ENCODE measurements at places on chromosomes 3 and 15.

DNA sequence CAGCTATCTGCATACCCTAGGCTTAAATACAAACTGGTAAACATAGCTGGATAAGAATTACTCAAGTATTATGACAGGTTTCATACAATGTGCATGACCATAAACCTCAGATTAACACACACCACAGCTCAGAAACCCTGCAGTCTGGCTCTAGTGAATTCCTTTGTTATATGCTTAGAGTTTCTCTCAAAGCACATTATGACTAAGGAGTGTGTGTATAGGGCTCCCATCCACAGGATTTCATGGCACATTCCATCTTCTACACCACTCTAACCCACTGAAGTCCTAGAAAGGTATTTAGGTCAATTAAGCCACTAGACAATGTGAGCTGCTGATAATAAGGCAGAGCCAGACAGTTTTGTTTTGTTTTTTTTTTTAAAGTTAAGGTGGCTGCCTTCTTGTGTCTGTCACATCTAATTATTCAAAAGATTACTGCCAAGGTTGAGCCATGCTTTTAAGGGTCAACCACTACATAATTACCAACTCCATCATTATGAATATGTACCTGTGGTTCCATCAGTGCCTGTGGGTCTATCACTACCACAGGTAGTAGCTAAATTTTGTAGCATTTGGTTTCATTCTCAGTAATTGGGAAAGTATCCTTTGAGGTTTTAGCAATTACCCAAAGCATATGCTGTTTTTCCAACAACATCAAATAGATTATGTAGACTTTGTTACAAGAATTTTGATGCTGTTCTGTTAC is 107.0 kb downstream of the ALCAM start:
- DNase-seq: no peak

DNA sequence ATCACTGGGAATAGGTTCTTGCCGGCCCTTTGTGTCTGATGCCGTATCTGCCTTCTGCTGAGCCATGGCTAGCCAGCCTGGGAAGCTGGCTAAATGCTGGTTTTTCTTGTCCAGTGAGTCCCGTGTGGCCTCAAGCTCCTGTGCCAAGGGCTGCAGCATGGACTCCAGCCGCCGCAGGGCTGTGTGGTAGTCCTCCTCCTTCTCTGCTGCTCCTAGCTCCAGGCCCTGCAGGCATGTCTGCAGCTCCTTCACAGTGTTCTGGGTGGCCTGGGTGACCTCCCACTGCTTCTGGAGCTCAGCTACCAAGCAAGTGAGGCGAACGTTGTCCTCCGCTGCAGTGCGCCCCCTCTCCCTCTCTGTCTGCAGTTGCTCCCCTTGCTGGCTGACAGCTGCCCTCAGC is 24.9 kb downstream of the CXCR6 start:
- no peak for DNase-seq

DNA sequence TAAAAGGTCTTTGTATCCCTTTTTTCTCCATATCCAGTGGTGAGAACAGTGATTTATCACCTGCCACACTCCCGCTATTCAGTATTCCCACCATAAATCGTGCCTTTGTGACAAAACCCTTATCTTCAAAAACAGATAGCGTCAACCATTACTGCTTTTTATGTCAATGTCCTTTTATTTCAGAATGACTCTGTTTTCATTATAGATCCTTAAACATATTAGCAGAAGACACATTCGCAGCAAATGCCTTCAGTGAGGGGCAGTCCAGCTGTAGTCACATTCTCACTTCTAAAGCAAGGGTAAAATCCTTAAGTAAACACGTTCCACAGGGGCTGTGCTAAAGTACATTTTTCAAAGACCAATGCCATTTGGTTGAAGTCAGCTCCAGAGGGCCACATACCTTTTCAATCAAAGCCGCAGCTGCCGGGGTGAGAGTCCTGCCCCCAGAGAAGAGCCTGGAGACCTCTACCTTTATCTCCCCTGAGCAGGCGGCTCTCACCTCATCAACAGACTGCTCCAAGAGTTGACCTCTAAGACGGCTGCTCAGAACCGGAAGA is 53.4 kb downstream of the PDZRN3 start:
- no peak for DNase-seq

DNA sequence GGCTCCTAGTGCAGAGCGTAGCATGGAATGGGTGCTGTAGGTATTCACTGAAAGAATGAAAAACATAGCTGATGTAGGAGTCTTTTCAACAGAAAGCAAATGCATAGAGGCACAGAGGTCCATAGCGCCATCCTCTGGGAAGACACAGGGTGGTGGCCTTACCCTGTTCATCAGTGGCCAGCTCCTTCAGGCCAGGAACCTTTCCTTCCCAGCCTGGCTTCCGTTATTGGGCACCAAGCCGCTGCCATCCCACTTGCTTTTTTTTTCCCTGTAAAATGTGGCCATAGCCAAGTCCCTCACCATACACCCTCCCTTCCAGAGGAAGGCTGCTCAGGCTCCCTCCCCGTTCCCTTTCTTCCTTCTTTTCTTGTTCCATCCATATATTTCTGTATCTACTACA is 118.1 kb downstream of the ZNF621 start:
- DNase-seq: no peak

- DNase-seq: no peak
Observed at GRCh38 chr3:78066287-78066686, 1026.4 kb downstream of the ROBO2 start.

DNA sequence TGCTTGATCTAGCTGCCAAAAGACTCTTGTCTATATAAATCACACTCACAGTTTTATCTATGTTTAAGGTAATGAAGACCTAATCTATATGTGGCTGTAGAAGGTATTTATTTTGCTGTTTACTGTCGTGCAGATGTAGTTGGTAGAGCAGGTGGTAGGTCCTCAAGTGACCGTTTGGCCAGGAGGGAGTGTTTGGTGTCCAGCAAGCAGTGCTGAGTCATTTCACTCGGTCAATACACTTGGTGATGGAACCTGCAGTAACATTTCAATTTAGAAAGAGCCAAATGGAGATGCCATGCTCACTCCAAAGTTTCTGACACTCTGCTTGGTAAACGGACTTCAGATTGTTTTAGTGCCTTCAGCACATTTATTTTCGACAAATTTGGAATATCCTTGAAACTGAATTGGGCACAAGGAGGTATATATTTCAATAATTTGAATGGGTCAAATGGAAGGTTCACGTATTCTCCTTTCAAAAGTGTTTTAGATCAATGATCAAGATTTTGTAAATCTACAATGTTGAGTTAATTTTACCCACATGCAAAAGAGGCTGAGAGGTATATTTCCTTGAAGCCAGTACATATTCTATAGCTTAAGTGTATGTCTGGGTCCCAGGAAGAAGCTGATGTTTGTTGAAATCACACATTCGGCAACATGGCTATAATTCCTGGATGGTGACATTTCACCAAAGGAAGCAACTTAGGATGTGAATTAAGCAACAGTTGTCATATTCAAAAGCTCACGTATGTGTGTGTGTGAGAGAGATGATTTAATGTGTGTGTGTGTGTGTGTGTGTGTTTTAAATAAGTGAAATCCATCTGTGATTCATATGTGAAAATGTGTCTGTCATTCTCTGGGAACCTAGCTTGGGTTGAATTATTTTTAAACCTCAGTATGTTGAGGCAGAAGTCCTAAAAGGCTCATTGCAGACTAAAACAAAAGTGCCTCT is 7.7 kb upstream of the CX3CR1 start:
- DNase-seq: no peak

- no peak for DNase-seq
Observed at GRCh38 chr3:174431717-174432116, 427.4 kb upstream of the NAALADL2 start.

GRCh38 chr3:141684758-141685157 is 53.3 kb upstream of the RNF7 start:
- DNase-seq: no peak

GRCh38 chr3:128378631-128379347 is 87.9 kb downstream of the DNAJB8 start:
- no peak for DNase-seq

DNA sequence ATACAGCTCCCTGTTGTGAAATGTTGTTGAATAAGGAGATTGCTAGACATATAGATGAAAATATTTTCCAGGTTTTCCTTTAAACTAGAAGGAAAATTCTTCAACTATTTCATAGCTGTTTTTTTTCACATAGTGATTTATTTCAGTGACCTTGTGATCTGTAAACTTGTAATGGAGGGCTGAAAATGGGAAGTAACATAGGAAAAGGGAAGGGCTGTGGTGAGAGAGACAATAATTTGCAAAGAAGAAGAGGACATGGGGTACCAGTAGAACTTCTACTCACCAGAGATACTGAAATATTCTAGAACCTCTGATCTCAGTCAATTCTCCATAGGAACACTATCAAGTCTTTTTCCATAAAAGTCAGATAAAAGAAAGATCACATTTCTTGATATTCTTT is 60.4 kb downstream of the PLS1 start:
- no peak for DNase-seq

DNA sequence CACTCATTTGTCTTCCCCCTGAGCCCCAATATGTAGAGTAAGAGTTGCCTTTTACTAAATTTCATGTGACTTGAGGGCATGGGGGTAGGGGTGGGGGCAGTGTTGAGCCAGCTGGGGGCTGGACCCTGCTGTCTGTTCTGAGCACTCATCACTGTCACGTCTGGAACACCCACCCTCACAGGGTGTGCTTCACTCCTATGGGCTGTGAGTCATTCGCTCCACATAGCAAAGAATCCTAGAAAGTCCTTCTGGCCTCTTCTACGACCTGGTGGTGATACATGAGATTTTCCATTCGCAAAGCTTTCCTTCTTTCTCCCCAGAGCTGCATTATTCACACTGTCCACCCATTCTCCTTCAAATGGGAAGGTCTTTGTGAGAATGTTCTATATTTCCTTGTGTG is 43.6 kb upstream of the MGLL start:
- DNase-seq: no peak

GRCh38 chr3:61535826-61536225 is 25.5 kb upstream of the PTPRG start:
- no peak for DNase-seq

GRCh38 chr15:62901909-62902546 is 140.5 kb upstream of the TPM1 start:
- DNase-seq: no peak

DNA sequence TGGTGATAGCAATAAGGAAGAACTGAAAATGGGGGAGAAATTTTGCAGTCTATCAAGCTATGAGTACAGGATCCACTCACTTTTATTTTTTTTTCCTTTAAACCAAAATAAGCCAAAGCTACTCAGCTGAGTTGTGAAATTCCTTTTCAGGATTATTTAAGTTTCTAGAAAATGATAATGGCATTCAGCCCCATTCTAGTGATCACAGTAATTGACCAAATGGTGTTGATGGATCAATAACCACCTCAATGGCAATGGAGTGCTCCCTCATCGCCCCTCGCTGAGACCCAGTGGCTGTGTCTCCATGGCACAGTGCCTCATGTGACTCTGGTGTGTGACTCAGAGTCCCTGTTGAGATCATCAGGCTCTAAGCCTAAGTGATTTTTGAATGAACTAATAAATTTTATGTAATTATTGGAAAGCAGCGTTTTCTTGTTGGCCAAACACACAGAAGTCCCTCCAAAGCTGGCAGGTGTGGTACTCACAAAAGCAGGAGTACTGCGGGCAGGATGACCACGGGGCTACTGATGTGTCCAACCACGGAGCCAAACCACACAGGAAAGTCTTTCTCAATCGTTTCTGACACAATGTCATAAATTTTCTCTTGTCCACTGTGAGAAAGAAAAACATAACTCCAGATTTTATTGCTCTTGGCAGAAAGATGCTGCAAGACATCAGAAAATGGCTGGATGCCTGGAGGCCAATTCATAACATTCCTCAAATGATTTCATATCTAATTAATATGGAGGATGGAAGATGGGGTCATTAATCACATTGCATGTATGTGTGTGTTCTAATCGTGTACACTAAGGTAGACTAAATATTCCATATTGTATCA is 14.4 kb upstream of the STARD5 start:
- no peak for DNase-seq

- DNase-seq: no peak
Observed at GRCh38 chr3:197343656-197344408, 45.4 kb upstream of the DLG1 start.

DNA sequence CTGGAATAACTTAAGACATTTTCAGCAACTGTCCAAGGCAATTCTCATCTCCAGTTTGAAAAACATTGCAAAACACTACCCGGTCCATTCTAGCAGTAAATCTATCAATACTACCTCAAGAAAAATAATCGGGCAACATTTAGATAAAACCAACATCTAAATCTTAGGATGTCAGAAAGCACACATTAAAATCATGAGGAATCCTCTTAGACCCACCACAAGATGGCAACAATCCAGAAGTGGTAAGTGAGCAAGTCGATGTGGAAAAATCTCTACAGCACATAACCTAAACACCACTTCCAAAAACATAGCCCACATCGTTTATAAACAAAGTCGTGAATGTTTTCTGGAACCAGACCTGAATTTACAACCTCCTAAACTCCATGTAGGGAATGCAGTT is 5.7 kb downstream of the PLCH1 start:
- no peak for DNase-seq

- no peak for DNase-seq
Observed at GRCh38 chr3:134665243-134665642, 14.4 kb upstream of the KY start.

GRCh38 chr3:16935781-16936180 is 51.0 kb downstream of the PLCL2 start:
- DNase-seq: no peak

- no peak for DNase-seq
Observed at GRCh38 chr15:66720206-66721010, 18.4 kb downstream of the SMAD6 start.

- no peak for DNase-seq
Observed at GRCh38 chr3:81549388-81549787, 212.1 kb downstream of the GBE1 start.

GRCh38 chr3:47082519-47082918 is 81.4 kb downstream of the SETD2 start:
- no peak for DNase-seq

DNA sequence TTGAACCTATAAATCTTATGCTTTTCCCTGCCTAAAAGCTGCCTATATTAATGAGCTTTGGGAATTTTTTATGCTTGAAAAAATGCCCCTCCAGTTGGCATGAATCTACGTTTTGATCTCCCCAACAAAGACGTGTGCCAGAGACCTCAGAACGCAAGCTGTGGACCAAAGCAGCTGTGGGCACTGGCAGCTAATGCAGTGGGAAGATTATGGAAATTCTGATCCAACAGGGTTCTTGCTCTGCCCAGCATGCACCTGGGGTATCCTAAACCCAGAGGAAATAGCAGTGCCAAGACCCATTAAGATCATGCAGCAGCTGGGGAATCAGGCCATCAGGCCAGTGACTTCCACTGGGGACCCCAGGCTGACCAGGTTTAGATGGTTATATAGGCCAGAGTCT is 423.0 kb downstream of the ZBBX start:
- DNase-seq: no peak

- no peak for DNase-seq
Observed at GRCh38 chr3:171614318-171614921, 154.2 kb upstream of the TNIK start.
